Right cardiac atrium (tissue), 5 donors: ENCODE measurements at places on chromosomes 6 and 20. TPM values are rescaled to one million over a fixed set of nuclear protein-coding genes. Genes with fewer than 3 reads are reported as not detected.

FLRT3 gene
- 1.1 TPM for total RNA-seq

C20orf141 gene
- not detected for total RNA-seq

KIAA0408 gene
- 3.8 TPM for total RNA-seq

GHRH gene
- 7.3 TPM for total RNA-seq

TXLNB gene
- 136 TPM for total RNA-seq

OTOR gene
- total RNA-seq = not detected

MOG gene
- total RNA-seq = 1.5 TPM

MATN4 gene
- 0.15 TPM for total RNA-seq

PHACTR1 gene
- total RNA-seq = 24.8 TPM

BPI gene
- total RNA-seq = 0.20 TPM

LY6G6C gene
- not detected for total RNA-seq

MEI4 gene
- 2.8 TPM for total RNA-seq

DNA sequence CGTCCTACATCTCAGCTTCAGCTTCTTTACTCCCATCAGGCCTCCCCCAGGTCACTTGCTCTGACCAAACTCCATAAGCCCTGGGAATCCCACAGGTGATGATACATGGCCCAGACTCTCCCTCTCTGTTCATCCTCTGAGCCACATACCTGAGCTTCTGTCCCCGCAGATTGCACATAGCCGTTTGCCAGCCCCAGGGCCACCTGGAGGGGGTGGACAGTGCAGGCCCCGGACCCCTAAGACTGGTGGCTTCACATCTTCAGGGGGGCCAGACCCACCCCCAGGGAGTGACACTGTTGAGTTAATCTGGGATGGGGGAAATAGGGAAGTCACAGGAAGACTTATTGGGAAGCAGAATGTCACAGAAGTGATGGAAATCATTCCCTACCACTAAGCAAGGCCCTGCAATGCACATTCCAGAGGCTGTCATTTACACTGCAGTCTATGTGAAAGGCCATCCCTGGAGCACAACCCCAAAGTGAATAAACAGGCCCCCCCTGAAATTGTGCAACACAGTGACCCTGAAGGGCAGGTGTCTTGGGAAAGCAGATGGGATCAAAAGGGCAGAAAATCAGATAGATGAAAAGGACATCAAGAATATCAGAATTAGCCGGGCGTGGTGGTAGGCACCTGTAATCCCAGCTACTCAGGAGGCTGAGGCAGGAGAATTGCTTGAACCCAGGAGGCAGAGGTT is 2.2 kb downstream of the RXRB start:
- no peak for DNase-seq

DNA sequence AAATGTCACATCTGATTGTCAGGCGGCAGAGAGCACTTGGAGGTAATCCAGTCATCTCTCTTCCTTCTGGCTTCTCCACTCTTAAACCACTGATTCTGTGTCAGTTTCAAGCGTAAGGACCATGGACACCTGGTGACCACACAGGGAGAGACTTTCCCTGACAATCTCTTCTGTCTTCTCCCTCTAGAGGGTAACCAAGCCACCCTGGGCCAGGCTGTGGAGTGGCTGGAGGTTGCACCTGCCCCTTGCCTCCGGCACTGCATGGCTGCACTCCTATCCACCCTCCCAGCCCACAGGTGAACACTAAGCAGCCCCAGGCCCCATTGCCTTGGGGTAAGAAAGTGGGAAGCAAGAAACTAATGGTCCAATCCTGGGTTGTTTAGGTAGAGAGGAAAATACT is 78.7 kb downstream of the BFSP1 start:
- DNase-seq = no peak

GRCh38 chr20:20210327-20210726 is 157.6 kb upstream of the INSM1 start:
- no peak for DNase-seq

DNA sequence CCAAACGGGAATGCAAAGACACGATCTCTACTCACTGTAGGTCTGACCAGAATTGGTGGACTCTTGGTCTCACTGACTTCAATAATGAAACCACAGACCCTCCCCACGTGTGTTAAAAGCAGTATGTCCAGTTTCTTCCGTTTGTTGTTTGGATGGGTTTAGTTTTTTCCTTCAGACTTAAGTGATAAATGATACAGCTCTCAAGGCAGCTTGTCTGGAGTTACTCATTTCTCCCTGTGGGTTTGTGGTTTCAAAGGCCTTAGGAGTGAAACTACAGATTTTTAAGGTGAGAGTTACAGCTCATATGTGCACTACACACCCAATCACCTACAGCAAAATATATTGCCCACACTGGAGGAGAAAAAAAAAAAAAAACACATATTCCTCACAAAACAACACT is 86.7 kb upstream of the STMND1 start:
- no peak for DNase-seq

GRCh38 chr20:13814672-13815071 is 29.8 kb downstream of the NDUFAF5 start:
- DNase-seq = no peak

GRCh38 chr6:84623956-84624680 is 140.3 kb downstream of the TBX18 start:
- peak; percentile 64 for DNase-seq

DNA sequence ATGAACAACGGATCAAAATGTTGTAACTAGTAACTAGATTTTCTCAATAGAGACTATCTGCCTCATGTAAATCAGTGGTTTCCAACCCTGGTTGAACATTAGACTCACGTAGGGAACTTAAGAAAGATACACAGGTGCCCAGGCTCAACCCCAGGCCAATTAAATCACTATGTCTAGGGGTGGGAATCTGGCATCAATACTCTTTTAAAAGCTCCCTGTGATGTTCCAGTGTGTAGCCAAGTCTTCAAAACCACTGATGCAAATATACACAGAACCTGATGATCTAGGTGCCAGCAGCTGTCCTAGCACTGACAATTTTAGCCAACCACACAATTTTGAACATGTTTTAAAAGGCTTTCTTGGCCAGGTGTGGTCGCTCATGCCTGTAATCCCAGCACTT is 128.7 kb downstream of the TBC1D32 start:
- DNase-seq = no peak

- no peak for DNase-seq
Observed at GRCh38 chr6:142722012-142722411, 223.0 kb downstream of the HIVEP2 start.

- no peak for DNase-seq
Observed at GRCh38 chr20:24968278-24968800, 19.3 kb downstream of the CST7 start.

DNA sequence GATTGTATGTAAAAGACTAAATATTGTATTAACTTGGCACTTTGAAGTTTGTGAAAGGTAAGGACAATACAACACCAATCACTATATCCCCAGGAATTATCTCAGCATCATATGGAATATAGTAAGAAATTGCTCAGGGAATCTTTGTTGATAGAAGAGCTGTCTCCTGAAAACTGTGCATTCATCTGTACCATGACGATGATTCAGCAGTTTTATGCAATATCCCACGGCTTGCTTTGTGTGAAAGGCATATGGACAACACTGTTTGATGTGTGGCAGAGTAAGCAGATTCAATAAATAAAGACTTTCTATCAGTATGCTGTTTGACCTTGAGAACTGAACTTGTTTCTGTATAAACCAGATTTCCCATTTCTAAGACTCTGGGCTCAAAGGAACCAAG is 147.5 kb upstream of the PLN start:
- DNase-seq = no peak

- no peak for DNase-seq
Observed at GRCh38 chr6:155483858-155484257, 28.2 kb upstream of the NOX3 start.

- no peak for DNase-seq
Observed at GRCh38 chr6:23477586-23477985, 648.4 kb upstream of the NRSN1 start.

GRCh38 chr6:63529498-63529897 is 42.8 kb upstream of the LOC128125822 start:
- no peak for DNase-seq

GRCh38 chr6:56652231-56652630 is 9.5 kb upstream of the DST start:
- DNase-seq = no peak

DNA sequence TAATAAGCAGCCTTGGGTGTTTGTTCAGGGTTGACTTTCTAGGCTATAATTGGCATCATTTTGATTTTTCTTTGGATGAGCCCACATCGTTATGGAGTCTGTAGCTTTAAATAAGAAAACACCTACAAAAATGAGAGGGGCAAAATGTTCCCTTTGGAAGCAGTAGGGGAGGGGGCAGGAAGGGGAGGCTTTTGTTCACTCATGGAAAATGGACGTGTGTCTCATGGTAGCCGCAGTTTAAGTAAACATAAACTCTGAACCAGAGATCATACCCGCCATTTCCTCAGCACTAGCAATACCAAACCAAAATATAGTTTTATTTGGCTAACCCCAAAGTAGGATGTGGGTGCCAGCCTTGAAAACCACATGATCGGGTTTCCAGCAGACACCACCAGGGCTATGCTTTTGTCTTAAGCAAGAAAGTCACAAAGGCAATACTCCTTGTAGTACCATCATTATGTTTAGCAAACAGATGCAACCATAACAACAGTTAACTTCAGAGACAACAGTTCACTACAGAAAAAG is 572.5 kb upstream of the JAG1 start:
- no peak for DNase-seq

DNA sequence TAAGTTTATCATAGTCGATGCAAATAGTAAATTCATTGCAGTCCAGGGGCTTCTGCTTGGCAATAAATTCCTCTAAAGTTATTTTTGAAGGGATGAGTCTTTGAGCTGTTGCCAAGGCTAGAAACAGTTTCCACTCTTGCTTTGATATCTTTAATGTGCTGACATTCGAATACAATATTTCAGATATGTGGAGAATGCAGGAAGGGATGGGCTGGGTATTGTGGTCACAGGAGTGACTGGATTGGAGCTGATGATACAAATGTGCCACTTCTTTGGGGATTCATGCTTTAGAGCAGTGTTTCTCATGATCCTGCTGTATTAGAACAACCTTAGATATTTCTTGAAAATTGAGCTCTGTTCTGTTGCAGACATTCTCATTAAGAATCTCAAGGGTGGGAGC is 139.0 kb downstream of the PRDM13 start:
- no peak for DNase-seq

DNA sequence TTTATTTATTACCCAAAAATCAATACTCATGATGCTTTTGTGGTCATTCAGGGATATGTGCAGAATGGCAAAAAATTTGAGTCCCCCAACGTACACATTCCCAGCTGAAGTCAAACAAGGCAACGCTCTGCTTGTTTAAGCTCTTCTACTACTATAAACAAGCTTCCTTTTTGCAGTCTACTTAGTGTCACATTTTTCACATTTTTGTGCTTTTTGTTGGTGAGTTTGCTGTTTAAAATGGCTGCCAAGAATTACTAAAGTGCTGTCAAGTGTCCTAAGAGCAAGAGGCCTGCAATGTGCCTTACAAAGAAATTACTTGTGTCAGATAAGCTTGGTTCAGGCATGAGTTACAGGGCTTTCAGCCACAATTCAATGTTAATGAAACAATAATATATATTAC is 2.1 kb downstream of the WFDC8 start:
- DNase-seq = no peak
